ENCODE measurements at places on chromosomes 7 and 10.
A peak's percentile ranks its signal among the peaks of the same experiment; 100 is the strongest.

DNA sequence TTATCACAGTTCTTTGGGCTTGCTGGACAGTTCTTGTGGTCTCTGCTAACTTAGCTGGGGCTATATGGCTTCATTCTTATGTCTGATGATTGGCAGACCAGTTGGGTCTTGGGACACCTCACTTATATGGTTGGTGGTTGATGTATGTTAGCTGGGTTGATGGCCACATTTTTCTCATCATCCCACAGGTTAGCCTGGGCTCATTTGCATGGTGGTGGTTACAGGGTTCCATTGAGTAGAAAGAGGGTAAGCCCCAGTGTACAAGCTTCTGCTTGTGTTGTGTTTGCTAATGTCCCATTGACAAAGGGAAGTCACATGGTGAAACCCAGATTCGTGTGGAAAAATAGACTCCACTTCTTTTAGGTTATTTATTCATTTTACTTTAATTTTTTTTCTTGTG lies 40.6 kb downstream of the TMEM60 start:
- DNase-seq = no peak

DNA sequence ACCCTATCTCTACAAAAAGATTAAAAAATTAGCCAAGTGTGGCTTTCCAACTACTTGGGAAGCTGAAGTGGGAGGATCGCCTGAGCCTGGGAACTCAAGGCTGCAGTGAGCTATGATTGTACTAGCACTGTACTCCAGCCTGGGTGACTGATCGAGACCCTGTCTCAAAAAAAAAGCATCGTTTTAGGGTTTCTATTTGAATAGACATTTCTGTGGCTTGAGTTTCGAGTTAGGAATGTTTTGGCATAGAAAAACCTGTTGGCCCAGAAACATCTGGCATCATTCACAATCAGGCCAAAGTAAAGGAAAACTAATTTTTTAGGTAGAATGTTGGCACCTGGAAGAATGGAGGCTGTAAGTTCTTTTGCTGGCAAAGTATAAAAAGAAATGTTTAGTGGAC lies 72.4 kb downstream of the AUTS2 start:
- DNase-seq = no peak

DNA sequence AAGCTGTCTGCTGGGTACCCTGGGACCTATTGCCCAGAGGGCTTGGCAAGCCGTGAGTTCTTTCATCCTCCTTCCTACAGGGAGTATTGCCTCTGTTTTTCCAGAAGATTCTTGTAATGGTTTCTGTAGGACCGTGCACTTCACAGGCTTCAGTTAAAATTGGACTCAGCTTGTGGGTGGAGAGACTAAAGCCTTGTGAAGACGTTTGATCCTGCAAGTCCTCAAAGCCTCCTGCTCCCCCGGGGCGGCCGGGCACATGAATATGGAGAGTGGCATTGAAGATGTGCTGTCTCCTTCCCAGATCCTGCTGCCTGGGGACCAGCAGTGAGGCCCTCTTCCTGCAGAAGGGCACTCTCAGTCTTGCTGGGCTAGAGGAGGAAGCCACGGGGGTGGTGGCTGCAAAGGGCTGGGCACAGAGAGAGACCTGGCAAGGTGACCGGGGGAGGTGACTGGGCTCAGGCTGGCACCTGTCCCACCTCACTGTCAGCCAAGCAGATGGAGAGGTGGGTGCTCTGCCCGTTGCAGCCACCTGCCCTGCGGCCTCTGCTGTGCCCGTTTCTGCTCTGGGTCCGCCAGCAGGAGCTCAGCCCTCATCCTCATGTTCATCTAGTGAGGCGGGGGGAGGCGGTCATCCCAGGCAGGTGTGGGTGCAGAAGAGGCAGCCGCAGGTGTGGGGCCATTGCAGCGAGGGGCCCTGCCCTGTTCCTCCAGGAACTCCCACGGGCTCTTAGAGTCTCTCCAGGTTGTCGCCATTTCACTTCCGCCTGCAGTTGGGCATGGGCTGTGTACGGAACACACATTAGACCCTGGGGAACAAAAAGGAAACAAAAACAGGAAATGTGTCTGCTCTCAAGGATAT lies 55.7 kb downstream of the TMEM209 start:
- no peak for DNase-seq

DNA sequence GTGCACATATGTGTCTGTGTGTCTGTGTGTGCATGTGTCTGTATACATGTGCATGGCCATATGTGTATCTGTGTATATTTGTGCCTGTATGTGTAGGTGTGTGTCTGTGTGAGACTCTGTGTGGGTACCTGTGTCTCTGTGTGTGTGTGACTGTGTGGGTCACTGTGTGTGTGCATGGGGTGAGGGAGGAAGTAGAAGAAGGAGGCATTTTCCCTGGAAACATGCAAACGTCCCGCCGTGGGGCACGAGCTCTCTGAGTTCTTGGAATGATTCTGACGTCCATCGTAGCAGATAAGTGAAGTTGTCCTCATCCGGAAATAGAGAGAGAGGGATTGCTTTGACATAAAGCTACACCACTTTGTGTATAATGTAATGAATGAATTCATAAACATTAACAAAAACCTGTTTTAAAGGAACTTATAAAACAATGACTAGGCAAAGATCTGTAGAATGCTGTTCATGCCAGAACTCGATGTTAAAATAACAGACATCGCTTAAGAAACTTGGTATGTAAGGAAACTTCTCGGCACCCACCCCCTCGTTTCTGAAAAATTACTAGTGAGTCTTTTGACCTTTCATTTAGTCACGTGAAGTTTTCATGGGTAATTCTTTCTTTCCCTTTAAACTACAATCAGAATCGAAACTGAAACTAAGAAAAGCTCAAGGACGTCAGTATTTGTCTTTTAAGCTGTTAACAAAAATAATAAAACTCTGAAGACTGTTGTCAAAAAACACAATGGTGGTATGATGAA lies 43.6 kb upstream of the KLF6 start:
- peak; percentile 75 for DNase-seq

- DNase-seq = no peak
Observed at GRCh38 chr10:30178356-30178964, 119.1 kb upstream of the JCAD start.

DNA sequence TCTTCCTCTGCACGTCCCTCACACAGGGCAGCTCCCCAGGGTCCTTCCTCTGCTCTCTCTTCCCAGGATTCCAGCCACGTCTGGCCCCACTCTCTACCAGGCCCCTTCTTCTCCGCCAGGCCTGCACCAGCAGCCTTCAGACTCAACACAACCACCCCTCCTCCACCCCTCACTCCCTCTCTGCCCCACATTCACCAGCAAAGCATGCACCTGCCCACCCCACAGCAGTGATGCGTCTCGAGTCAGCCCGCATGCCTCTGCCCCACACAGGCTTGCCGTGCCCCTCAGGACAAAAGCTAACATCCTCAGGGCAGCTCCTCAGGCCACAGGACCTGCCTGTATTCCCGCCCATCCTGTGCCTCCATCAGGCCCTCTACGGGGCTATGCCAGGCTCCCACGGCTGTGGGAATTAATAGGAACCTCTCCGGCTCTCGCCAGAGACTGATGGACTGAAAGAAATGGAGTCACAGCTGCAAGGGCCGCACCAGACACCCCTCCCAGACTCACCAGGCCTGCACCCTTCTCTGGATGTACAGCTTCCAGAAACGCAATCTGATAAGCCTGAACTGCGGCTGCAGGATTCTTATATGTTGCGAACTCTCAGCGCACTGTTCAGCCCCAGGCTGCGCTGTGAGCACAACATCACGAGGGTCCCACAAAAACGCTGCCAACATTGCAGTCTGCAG lies 100.1 kb downstream of the CYTH3 start:
- no peak for DNase-seq

DNA sequence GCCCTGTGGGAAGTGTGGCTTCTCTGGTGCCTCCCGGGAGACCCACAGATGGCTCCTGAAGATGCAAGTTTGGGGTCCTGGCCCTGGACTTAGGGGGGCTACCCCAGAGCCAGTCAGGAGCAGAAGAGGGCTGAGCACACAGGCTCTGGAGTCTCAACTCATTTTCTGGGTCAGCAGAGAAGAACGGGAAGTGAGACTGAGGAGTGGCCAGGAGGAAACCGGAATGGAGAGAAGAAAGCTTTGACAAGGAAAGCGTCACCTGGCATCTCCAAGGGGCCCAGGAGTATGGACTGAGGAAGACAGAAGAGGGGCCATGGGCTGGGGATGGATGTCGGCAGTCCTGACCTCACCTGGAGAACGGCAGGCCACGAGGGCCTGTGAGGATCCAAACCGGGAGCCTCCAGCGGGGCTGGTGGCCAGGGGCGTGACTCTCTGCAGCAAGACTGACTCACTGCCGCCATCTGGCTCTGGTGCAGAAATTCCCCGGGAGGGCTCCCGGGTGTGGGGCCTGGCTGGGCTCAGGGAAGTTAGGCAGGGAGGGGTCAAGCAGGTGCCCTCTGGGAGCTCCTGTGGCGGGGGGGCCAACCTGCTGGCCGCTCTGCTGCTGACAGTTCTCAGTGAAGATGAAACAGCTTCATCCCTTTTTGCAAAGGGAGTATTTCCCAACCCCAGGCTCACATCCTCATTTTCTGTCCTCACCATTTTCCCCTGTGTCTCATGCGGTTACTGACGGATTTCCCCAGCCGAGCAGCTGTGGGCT lies 23.6 kb downstream of the DAGLB start:
- no peak for DNase-seq

- DNase-seq = no peak
Observed at GRCh38 chr10:126123466-126123865, 227.1 kb downstream of the FANK1 start.

- DNase-seq = peak; percentile 34
Observed at GRCh38 chr10:70348228-70348850, 34.1 kb downstream of the LRRC20 start.

- DNase-seq = no peak
Observed at GRCh38 chr10:62394556-62395018, 20.4 kb downstream of the ZNF365 start.

- DNase-seq = no peak
Observed at GRCh38 chr7:150994141-150994837, 3.5 kb downstream of the NOS3 start.

DNA sequence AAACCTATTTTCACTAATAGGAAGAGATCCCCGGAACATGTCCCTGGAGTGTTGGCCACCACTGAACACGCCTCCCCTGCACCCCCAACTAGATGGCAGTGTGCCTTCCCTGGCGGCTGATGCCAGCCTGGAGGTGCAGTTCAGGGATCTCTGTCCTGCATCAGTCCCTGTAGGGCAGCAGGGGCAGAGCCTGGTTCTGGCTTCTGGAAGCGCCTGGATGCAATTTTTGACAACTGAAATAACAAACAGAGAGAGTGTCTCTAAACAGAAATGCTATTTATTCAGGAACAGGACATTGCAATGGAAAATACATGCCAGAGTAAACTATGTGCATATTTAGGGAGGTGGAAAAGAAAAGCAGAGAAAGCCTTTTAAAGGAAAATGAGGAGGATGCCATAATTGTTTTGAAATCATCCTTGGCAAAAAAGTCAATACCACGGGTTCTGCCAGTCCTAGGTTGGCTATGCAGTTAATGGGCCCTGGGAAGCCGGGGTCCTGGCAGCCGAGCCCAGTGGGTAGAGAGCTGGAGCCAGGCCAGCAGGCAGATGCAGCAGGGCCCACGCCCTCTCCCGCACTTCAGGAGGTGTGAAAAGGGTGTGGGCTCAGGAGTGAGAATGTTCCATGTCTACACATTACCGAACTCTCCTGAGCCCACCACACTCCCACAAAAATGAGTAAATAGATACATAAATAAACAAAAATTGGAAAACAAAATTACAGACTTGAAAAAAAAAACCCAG lies 18.5 kb downstream of the ANTXRL start:
- no peak for DNase-seq

DNA sequence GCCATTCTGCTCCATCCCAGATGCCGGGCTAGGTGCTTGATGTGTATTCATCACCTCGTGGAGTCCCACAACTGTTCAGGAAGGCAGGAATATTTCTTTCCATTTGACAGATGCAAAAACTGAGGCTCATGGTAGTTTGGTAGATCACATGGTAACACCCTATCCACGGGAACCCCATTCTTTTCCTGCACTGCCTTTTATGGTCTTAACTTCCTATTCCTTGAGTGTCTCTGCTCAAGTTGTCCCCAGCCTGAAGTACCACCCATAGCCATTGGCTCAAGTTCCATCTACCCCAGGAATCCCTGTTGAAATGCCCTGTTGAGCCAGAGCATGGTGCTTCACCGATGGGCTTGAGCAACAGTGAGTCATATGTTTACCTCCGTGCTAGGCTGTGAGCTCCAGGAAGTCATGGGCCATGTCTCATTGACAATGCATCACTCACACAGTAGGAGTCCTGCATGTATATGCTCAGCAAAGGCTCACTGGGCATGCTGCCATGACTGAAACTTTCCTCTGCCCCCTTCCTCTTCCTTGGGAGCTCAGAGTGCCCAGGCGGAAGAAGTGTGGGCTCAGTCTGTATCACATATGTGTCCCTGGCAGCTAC lies 71.7 kb upstream of the ADAM12 start:
- DNase-seq = peak; percentile 47

DNA sequence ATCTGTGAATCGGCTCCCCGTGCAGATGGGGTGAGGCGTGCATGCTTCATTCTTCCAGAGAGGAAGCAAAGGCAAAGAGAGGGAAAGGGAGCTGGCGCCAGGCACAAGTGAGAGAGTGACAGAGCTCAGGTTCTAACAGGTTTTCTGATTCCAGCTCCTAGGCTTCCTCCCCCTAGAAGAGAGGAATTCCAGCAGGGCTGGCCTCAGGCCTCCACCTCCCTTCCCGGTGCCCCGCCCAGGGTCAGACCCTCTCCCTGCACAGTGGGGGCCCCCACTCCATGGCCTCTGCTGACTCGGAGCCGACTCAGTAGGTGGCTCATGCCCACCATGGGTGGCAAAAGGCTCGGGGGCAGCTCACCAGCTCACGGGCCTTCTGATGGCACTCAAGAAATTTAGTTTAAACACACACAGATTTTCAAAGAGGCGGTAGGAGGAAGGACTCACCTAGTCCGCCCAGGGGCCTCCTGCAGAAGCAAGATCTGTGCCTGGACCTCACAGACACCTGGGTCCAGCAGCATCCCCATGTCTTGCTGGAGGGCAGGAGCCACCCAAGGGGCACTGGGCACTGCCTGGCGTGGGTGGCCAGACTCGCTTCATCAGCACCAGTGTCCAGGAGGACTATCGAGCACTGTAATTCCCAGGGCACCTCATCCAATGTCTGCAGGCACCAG lies 183.5 kb downstream of the MAD1L1 start:
- DNase-seq = no peak

DNA sequence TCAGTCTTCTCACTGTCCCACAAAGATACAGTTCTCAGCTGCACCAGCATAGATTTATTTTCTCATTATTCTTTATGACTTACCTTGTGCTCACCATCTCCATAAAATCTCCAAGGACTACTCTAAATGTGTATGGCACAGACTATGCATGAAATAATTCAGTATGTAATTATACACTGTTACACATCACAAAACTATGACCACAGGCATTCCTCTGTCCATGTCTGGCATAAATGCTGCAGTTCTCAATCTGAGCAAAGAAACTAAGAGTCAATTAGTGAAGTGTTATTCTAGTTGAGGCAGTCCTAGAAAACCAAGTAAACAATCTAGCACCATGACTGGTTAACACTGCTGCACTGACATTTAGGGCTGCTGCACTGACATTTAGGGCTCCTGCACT lies 2.7 kb downstream of the CYCS start:
- DNase-seq = peak; percentile 20

GRCh38 chr7:7323352-7323751 lies 141.0 kb downstream of the C1GALT1 start:
- no peak for DNase-seq

Data from hepatic stellate cell (primary cell).